ENCODE measurements at places on chromosomes 2 and 18.

DNA sequence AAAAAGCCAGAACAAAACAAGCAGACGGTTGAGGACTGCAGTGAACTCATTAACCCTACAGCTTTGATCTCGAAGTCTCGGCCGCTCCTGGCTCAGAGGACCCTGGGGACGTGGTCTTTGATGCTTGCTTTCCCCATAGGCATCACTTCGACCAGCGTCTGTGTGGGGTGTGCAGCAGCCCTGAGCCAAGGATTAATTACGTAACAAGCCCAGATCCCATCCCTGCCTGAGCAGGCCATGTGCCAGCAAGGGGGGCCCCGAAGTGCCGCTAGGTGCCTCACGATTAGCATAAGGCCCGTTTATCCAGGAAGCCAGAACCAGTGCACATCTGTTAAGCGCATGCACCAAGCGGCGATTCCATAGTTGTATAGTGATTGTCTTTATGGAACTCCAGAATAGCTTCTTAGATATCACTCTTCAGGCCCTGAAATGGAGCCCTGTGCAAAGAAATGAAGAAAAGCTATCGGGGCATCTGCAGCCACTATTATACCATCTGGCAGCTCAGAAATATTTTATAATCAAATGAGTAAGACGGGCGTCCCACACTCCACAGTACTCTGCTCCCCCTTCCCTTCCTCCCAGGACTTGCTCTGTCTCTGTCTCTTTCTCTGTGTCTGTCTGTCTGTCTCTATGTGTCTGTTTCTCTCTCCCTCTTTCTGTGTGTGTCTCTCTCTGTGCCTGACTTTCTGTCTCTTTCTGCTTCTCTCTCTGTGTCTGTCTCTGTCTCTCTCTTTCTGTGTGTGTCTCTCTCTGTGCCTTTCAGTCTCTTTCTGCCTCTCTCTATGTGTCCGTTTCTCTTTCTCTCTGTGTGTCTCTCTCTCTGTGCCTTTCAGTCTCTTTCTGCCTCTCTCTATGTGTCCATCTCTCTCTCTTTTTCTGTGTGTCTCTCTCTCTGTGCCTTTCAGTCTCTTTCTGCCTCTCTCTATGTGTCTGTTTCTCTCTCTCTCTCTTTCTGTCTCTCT lies 41.7 kb downstream of the HPCAL1 start:
- DNase-seq, result no peak

DNA sequence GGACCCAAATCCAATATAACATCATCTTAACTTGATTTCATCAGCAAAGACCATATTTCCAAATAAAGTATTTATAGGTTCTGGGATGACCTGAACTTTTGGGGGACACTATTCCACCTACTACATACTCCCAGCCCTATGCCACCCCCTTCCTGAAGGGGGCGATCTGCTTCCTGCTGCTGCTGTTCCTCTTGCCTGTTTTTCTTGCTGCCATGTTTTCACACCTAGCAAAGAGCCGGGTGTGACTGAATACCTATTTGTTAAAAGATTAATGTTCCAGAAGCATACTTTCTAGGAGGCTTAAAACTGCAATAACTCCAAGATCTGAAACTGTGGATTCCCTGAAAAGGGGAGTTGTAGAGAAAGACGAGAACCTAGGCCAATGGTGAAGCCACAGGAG lies 89.7 kb downstream of the ICOS start:
- DNase-seq, result no peak

DNA sequence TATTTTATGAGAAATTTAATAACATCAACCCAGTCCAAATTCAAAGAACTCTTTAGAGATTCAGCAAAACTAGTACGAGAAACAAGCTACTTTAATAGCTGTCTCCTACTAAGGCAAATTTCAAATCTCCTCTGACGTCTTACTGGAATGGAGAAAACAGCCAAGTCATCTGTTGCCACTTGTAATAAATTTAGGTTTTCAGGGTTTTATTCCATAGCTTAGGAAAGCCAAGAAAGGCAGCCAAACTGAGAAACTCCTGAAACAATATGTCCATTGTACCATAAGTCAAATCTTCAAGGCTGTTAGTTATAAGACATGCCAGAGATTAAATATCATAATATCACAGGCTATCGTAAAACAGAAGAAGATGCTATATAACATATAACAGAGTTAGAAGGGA lies 524.6 kb upstream of the SETBP1 start:
- no peak for DNase-seq

GRCh38 chr2:172408143-172408766 lies 19.1 kb upstream of the ITGA6 start:
- DNase-seq, result no peak

DNA sequence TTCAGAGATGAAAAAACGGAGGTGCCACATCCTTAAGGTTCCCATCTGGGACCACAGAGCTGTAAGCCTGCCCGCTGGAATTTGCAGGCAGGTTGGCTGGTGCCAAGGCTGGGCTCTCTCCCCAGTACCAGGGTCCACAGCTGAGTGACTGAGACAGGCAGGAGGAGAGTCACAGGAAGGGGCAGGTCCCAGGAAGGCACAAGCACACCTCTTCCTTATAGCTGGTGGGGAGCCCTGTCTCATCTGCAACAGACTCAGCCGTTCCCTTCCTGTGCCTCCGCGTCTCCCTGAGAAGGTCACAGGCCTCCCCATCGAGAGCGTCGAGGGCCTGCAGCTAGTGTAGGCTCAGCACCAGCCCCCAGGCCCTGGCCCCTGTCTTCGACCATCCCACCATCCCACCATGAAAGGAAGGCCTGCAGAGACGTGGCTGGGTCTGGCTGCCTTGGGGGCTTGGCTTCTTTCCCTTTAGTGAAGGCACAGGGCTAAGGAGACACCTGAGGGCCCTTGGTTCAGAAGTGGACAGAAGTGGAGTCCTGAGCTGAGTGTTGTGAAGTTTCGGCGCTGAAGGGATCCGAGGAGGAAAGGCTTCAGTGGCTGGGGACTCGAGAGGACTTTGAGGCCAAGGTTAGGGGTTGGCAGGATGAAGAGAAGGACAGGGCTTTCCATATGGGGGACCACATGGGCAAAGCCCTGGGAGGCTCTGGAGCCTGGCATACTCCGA lies 26.8 kb downstream of the GLI2 start:
- no peak for DNase-seq

- no peak for DNase-seq
Observed at GRCh38 chr2:10504994-10505820, 57.1 kb upstream of the ODC1 start.

DNA sequence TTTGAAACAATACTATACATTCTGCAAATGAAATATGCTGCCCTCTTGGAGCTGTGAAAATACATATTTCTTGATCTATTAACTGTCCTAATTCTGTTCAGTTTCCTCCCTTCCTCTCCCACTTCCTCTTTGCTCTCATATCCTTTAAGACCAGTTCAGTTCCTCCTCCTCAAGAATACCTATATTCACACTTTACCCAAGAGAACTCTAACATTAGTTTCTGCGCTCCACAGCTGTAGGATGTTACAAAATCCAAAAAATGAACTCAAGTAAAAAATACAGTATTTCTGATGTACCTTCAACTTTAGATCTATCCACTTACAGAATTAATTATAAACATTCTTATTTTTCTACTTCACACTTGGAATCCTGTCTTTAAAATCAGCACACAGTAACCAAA lies 5.4 kb downstream of the ITSN2 start:
- DNase-seq, result no peak

DNA sequence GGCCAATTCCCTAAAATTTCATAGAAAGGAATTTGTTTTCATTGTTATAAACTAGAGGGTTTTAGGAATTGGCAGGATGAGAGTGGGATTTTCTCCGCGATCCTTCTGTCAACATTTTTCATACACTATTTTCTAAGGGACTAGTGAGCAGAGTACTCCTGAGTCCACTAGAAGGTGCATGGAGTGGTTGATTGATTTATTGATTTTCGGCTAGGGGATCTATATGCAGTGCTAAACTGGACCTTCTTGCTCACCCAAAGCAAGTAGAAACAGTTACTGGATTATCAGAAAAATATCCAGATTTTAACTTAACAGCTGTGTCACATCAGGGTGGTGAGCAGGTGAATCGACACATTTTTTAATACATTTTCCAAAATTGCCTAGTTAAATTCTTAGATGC lies 159.9 kb upstream of the DTNA start:
- no peak for DNase-seq

- DNase-seq, result no peak
Observed at GRCh38 chr2:100321179-100321865, 979 bp downstream of the LONRF2 start.

- peak; percentile 96 for DNase-seq
Observed at GRCh38 chr18:8704361-8705237, 757 bp upstream of the MTCL1 start.

GRCh38 chr2:180367815-180368214 lies 360.7 kb upstream of the CWC22 start:
- DNase-seq, result peak; percentile 61

GRCh38 chr18:36378205-36378604 lies 80.7 kb downstream of the FHOD3 start:
- no peak for DNase-seq

- no peak for DNase-seq
Observed at GRCh38 chr2:88828397-88829137, 137.1 kb downstream of the RPIA start.

- DNase-seq, result no peak
Observed at GRCh38 chr2:155866477-155866876, 466.0 kb downstream of the NR4A2 start.

DNA sequence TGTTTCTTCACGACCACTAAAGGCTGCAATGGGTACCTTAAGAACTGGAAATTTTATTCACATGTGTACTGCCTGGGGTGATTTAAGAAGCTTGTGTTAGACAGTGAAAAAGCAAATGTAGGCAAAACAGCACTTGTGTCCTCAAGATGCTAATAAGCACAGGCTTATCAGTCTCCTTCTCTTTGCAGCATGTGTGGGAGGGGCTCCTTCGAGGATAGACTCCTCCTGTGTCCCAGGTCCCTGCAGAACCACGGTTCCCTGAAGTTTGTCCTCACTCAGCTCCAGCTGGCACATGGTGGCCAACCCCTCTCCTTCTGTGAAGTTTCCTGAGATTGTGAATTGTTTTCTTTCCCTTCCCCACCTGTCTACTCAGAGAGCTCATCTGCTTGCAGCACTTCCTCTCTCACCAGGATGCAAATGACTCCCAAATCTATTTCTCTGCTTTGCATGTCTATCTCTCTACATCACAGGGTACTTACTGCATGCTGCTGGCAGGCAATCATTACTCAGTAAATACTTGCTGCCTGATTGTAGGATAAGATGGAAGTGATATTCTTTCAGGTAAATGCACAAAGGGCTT lies 589.6 kb upstream of the KLHL29 start:
- no peak for DNase-seq

DNA sequence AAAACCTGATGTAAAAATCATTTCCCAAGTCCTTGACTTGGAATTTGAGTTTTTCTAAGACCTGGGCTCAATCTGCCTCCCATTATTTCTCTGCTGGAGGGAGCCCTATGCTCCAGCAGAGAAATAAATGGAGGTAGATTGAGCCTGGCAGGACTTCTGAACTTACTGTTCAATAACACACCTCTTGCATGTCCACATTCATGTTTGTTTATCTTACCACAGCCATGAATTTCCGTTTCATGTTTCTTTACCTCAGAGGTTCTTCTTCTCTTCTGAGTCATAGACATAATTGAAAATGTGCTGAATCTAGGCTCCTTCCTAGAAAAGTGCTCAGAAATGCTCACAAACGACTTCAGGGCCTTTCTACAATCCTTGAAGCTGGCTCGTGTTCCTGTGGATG lies 170.8 kb downstream of the PMAIP1 start:
- DNase-seq, result peak; percentile 23

DNA sequence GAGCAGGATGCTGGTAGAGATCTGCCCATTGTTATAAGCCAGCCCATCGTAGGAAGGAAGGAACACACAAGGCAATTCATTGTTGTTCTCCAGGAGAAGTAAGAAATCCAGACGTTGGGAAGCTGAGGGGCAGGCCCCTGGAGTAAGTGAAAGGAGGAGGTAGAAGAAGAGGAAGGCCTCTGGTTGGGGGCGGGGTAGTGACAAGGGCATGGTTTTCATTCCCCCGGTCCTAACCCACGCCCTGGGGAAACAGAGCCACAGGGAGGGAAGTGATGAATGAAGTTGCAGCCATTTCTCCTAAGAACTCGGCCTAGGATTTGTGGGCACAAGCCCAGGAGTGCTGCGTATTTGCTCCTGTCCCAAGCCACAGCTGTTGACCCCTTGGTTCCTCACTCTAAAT lies 18.0 kb downstream of the LBH start:
- DNase-seq, result no peak

DNA sequence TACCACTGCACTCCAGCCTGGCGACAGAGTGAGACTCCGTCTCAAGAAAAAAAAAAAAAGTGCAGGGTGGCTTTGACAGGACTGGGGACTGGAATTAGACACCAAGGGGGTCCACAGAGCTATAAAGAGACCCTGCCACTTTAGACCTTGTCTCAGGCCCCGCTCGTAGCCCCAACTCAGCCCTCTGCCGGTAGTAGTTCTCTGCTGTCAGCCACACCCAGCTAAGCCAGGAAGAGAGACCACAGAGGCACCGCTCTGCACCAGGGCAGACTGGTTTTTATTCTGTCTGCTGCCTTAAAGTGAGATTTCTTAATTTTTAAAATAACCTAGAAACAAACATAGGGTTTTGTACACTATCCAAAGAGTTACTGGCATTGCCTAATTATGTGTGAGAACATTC lies 66.0 kb downstream of the STEAP3 start:
- peak; percentile 9 for DNase-seq

DNA sequence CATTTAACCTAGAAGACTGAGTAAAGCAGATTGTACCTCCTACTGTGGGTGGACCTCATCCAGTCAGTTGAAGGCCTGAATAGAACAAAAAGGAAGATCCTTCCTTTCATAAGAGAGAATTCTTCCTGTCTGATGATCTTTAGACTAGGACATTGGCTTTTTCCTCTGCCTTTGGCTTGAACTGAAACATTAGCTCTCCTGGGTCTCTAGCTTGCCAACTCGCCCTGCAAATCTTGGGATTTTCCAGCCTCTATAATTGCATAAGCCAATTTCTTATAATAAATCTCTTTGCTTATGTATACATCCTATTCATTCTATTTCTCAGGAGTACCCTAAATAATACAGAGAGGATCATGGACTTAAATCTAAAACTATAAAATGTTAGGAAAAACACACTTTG lies 6.2 kb upstream of the KDSR start:
- no peak for DNase-seq

DNA sequence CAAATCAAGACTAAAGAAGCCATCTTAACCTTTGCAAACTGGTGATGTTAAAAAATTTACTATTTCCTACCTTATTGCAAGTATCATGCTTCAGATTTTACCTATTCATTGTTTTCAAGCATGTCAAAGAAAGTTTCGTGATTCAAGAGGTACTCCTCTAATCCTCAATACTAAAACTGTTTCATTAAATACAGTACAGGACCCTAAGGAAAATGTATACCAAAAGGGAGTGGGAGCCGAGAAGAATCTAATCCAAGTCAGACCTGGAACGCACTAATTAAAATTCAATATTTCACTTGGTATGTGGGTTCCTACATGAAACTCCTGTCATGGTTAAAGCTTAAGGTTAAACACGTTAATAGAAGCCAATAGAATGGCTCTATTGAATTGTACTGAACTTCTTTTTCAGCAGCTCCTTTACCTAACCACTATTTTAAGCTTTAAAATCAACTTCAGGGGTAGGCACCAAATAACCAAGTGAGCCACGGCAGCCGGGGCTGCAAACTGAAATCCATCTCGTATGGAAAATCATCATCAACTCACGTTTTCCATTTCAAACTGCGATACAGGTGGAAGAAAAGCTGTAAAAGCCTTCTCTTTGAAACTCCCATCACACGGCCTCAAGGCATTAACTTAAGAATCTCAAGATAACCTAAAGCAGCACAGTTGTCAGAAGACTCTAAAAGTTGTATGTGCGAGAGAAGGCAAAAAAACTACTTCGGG lies 188.8 kb downstream of the ZEB2 start:
- no peak for DNase-seq

Data from fibroblast of gingiva (primary cell).